ENCODE measurements at places on chromosomes 11 and 22. TPM values are rescaled to one million over a fixed set of nuclear protein-coding genes. Genes with fewer than 3 reads are reported as not detected.
A peak's percentile ranks its signal among the peaks of the same experiment; 100 is the strongest.

Gene GRIA4
- not detected for total RNA-seq

Gene MUC6
- total RNA-seq = not detected

Gene GSTT2B
- 1.3 TPM for total RNA-seq

GRCh38 chr22:39731881-39732555 is 161.5 kb downstream of the CACNA1I start:
- no peak overlapping the region for H3K27ac ChIP-seq
- no peaks in the 10 kb centered on the region for H3K27me3 ChIP-seq
- H3K4me1 ChIP-seq = no peaks in the 10 kb centered on the region
- H3K36me3 ChIP-seq = no peaks in the 10 kb centered on the region
- DNase-seq = no peak

DNA sequence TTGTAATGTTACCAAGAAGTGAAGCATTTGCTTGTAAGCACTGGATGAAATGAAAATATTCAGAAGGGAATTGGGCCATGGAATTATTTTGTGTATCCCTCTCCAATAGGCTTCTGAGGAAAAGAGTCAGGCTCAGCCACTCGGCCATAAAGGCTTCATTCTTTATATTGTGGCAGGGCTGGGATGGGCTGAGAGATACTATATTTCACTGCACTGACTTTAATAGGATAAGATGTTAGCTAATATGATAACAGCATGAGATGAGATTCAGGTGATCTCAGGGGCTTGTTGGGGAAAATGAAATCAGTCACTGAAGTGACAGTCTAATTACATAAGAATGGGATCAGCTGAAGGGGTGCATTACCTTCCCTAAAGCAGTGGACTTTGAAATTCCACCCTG is 7.3 kb upstream of the TRIM44 start:
- no peak for DNase-seq
- H3K4me3 ChIP-seq = no peak overlapping the region
- no peak overlapping the region for H3K27ac ChIP-seq
- no peaks in the 10 kb centered on the region for H3K4me1 ChIP-seq
- peaks cover 17% of the 10 kb centered on the region for H3K27me3 ChIP-seq

DNA sequence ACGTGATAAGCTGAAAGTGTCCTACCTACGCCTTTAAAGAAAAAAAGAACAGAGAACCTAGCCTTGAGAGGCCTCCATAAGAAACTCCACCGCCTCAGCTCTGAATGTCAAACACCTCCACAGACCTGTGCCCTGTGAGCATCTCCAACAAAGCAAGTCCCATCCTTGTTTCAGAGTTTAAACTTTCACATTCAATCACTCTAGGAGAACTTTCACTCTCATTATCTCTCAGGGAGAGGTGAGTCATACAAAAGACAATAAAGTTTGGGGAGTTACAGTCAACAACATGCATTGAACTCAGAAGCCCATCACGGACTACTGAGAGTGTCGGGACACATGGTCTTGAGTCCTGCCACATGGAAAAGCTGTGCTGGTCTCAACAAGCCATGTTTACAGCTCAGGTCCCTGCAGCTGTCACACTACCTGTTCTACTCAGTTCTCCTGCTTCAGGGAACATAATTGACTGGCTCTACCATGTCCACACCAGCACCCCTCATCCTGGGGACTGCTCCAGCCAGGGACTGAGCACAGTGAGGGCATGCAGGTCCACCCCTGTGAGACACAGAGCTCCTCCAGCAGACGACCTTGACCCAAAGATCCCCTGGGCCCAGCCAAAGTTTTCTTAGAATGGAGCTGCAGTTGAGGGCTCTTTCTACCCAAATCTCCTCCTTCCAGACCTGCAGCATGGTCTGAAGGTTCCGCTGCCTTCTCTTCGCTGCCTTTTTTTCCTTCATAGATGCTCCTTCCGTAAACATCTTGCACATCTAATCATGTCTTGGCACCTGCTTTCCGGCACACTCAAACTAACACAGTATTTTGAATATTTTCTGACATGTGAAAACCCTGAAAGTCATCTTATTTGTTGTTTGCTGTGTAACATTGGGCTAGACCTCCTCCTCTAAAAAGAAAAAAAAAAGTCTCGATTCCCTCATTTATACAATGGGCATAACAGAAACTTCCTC is 114.9 kb downstream of the ETS1 start:
- H3K4me1 ChIP-seq = peaks cover 98% of the 10 kb centered on the region
- H3K36me3 ChIP-seq = no peaks in the 10 kb centered on the region
- H3K4me3 ChIP-seq = no peak overlapping the region
- peak overlapping the region; percentile 65 for H3K27ac ChIP-seq
- DNase-seq = no peak

DNA sequence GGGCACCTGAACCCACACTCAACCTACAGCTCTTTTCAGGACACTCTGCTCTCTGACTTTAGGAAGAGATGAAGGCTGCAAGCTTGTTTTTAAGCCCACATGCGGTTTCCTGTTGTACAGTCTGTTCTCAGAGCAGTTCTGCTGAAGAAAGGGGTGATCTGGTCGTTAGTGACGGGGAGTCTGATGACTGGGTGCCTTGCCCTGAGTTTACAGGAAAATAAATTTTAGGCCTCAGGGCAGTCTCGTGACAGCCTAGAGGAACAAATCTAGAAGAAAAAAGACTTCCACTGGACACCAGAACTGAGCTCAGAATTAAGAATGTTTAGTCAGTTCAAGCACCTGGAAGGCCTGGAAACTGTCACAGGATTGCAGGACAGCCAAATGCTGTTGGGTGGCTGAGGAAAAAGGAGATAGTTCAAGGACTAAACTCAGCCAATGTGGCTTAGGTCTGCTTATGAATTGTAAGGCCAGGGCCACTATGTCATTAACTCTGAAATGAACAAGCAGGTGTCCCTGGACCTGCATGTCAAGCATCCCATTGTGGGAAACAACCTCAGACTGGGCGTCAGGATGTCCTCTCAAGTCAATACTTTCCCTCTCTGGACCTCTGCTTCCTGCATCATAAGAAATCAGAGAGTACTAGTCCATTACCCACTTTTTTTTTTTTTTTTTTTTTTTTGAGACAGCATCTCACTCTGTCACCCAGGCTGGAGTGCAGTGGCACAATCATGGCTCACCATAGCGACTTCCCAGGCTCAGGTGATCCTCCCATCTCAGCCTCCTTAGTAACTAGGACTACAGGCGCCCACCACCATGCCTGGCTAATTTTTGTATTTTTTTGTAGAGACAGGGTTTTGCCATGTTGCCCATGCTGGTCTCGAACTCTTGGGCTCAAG is 5.7 kb downstream of the PIK3IP1 start:
- H3K27me3 ChIP-seq = no peaks in the 10 kb centered on the region
- no peak for DNase-seq
- no peak overlapping the region for H3K4me3 ChIP-seq
- peaks cover 41% of the 10 kb centered on the region for H3K36me3 ChIP-seq
- H3K27ac ChIP-seq = peak overlapping the region; percentile 69

- no peaks in the 10 kb centered on the region for H3K36me3 ChIP-seq
- no peak overlapping the region for H3K4me3 ChIP-seq
- no peaks in the 10 kb centered on the region for H3K27me3 ChIP-seq
- H3K27ac ChIP-seq = no peak overlapping the region
Measured at GRCh38 chr11:76275446-76275845, 69.1 kb upstream of the WNT11 start.

GRCh38 chr11:134244593-134244992 is 8.6 kb downstream of the THYN1 start:
- peaks cover 94% of the 10 kb centered on the region for H3K36me3 ChIP-seq
- no peak for DNase-seq
- no peaks in the 10 kb centered on the region for H3K27me3 ChIP-seq
- no peaks in the 10 kb centered on the region for H3K4me1 ChIP-seq
- no peak overlapping the region for H3K4me3 ChIP-seq
- no peak overlapping the region for H3K27ac ChIP-seq

GRCh38 chr11:128399251-128400121 is 187.9 kb downstream of the ETS1 start:
- H3K4me3 ChIP-seq = no peak overlapping the region
- no peak overlapping the region for H3K27ac ChIP-seq
- no peaks in the 10 kb centered on the region for H3K27me3 ChIP-seq
- DNase-seq = no peak

DNA sequence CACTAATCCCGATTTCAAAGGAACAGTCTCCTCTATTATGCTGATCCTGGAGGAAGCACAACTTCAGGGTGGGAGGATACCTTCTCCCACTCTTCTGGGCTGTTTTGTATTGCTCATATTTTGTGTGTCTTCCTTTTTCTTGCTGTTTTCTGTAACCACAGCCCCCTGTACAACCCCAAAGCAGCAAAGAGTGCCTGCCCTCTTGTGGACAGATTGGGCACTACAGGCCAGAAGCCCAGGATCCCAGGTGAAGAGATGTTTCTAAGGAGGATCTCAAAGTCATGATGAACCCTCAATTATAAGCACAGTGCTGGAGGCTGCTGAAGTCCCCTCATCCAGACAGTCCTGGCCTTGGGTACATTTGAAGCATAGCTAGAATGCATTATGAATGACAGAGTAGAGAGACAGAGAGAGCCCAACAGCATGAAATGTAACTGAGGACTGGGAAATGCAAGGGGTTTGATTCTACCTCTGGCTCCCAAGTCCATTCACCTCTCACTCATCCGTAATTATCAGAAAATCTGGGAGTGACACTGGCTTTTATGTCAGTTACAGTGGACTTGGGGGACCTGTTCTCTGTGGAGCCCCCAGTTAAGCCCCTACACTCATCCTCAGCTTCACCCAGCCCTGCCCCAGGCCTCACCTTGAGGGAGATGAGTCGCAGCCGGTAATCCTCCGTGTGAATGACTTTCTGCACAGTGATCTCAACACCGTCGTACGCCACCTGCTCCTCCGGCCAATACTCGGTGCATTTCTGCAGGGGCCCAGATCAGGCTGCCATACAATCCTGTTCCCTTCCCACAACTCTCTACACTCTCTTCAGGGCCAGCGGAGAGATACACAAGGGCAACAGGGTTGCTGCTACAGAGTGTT is 6.2 kb upstream of the IGSF22 start:
- H3K36me3 ChIP-seq = no peaks in the 10 kb centered on the region
- no peak overlapping the region for H3K4me3 ChIP-seq
- no peaks in the 10 kb centered on the region for H3K4me1 ChIP-seq
- no peaks in the 10 kb centered on the region for H3K27me3 ChIP-seq
- H3K27ac ChIP-seq = no peak overlapping the region

GRCh38 chr22:29456211-29456671 is 17.9 kb downstream of the RFPL1 start:
- H3K4me3 ChIP-seq = no peak overlapping the region
- H3K36me3 ChIP-seq = no peaks in the 10 kb centered on the region
- no peak overlapping the region for H3K27ac ChIP-seq
- no peaks in the 10 kb centered on the region for H3K27me3 ChIP-seq
- no peak for DNase-seq

GRCh38 chr11:120119121-120119520 is 18.8 kb downstream of the TRIM29 start:
- H3K4me3 ChIP-seq = no peak overlapping the region
- H3K27me3 ChIP-seq = no peaks in the 10 kb centered on the region
- no peak overlapping the region for H3K27ac ChIP-seq

GRCh38 chr22:29267462-29267857 is 321 bp downstream of the RHBDD3 start:
- peak overlapping the region; percentile 99 for H3K4me3 ChIP-seq
- DNase-seq = no peak
- peaks cover 52% of the 10 kb centered on the region for H3K4me1 ChIP-seq
- no peaks in the 10 kb centered on the region for H3K27me3 ChIP-seq
- no peaks in the 10 kb centered on the region for H3K36me3 ChIP-seq
- H3K27ac ChIP-seq = peak overlapping the region; percentile 98

GRCh38 chr11:9004183-9004926 is 554 bp upstream of the NRIP3 start:
- no peaks in the 10 kb centered on the region for H3K36me3 ChIP-seq
- H3K27me3 ChIP-seq = peaks cover 30% of the 10 kb centered on the region
- peak overlapping the region; percentile 47 for H3K4me3 ChIP-seq
- H3K4me1 ChIP-seq = peaks cover 18% of the 10 kb centered on the region
- H3K27ac ChIP-seq = no peak overlapping the region
- no peak for DNase-seq

GRCh38 chr11:125072961-125073590 is 10.0 kb downstream of the SLC37A2 start:
- no peaks in the 10 kb centered on the region for H3K4me1 ChIP-seq
- H3K27ac ChIP-seq = no peak overlapping the region
- H3K4me3 ChIP-seq = no peak overlapping the region
- no peaks in the 10 kb centered on the region for H3K36me3 ChIP-seq
